OCI-LY7 (cell line): ENCODE measurements at places on chromosomes 7 and 10. TPM values are rescaled to one million over a fixed set of nuclear protein-coding genes. Genes with fewer than 3 reads are reported as not detected.

Gene FAM180A
- not detected in 2 replicates for total RNA-seq

GRCh38 chr7:105640956-105641810, 59.9 kb upstream of the EFCAB10 start:
- DNase-seq = no peak

DNA sequence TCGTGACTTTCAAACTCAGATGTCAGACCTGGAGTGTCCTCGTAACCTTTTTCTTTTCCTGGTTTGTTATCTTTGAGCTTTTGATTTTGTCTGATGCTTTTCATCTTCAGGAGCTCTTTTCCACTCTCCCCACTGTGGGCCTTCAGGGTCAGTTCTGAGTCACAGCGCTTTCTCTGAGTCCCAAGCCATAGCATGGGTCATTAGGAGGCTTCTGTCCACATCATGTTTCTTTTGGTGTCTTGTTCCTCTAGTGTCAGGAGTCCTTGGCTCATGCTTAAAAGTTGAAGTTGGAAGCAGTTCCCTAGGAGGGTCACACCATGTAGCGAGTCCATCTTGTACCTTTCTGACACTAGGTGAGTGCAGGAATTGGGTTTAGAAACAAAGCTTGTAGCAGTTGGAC, 40.3 kb downstream of the DAGLB start:
- DNase-seq = no peak

DNA sequence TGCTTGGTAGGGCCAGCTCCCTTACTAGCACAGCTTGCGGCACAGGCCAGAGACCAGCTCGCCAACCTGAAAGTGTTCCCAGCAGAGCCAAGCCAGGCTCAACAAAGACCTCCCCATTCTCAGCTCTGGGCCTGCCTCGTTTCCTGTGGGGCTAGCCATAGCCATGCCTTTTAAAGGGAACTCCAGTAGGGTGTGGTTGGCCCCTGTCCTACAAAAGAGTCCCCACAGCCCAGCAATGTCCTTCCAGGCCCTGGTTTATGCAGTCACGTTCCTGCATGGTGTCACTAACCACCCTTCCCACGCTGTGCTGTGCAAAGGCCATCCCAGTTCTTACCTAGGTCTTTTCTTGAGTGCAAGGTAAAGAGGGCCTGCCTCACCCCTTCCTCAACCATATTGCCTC, 87.8 kb upstream of the LRRC4 start:
- no peak for DNase-seq

Gene TRIM73
- total RNA-seq = 22.3 and 26.2 TPM in 2 replicates

- peak; percentile 40 for DNase-seq
Measured at GRCh38 chr7:131544449-131545301, 11.8 kb downstream of the PODXL start.

GRCh38 chr10:83012866-83013265, 1126.4 kb upstream of the GHITM start:
- no peak for DNase-seq

DNA sequence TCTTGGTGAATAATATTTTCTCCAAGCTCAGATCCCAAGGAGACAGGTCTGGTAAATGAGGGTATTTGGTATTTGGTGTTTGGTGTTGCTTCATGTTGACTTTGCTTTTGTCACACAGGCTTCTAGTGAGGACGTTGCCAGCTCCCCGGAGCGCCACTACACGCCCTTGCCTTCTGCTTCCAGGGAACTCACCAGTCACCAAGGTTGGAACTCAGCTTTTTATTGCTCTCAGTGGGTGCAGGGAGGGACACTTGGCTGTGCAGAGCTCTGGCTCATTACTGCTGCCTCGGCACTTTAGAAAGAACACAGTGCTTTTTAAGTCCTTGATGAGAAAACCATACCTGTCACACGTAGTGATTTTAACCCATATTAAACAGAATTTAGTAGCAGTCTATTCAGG, 892.9 kb downstream of the LRMDA start:
- no peak for DNase-seq

DNA sequence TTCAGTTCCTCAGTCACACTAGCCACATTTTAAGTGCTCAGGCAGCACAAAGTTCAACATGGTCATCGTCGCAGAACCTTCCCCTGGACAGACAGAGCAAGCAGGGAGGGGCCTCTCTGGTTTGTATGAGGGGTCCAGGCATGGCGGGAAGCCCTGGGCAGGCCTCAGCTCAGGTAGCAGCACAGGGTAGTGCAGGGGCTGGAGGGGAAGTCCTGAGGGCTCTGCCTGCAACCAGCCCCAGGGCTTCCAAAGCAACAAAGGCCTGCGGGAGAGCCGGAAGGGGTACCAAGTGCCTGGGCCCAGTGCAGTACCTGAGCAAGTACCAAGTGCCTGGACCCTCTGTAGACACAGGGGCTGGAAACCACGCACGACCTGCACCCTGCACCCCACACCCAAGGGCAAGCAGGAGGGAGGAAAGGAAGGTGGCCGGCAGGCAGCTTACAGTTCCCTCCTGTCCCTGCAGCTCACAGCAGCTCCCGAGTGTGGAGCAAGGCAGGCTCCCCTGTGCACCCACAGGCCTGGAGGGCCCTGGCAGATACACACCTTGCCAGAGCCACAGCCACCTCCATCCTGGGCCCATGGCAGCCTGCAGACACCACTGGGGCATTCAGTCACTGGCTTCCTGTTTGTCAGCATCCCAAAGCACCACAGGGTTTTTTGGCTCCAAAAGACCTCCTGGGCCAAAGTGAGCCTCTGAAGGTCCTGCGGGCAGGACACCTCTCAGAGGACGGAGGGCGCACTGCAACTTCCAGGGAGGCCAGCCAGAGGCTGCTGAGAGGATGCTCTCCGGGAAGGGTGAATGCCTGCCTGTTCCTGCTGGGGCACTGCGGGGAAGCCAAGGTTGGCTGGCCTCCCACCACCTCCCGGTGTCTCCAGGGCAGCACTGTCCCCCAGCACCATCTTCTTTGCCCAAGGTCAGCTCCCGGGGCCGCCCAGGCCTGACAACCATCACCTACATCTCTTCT, 6.5 kb upstream of the RET start:
- DNase-seq = no peak
